ENCODE measurements at places on chromosomes 6 and 20.

DNA sequence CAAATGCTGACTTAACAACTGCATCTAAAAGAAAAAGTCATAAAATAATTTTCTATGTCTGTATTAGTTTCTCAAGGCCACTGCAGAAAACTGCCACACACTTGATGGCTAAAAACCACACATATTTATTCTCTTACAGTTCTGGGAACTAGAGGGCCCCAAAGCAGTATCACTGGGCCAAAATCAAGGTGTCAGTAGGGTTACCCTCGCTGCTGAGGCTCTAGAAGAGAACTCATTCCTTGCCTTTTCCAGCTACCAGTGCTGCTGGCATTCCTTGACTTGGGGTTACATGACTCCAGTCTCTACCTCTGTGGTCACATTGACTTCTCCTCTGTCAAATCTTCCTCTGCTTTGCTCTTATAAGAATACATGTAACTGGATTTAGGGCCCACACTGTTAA, 124.6 kb upstream of the THEMIS start:
- no peak for DNase-seq

GRCh38 chr6:157571269-157571668, 190.3 kb downstream of the ZDHHC14 start:
- no peak for DNase-seq

GRCh38 chr6:30227242-30227722, 14.1 kb upstream of the TRIM26 start:
- no peak for DNase-seq

DNA sequence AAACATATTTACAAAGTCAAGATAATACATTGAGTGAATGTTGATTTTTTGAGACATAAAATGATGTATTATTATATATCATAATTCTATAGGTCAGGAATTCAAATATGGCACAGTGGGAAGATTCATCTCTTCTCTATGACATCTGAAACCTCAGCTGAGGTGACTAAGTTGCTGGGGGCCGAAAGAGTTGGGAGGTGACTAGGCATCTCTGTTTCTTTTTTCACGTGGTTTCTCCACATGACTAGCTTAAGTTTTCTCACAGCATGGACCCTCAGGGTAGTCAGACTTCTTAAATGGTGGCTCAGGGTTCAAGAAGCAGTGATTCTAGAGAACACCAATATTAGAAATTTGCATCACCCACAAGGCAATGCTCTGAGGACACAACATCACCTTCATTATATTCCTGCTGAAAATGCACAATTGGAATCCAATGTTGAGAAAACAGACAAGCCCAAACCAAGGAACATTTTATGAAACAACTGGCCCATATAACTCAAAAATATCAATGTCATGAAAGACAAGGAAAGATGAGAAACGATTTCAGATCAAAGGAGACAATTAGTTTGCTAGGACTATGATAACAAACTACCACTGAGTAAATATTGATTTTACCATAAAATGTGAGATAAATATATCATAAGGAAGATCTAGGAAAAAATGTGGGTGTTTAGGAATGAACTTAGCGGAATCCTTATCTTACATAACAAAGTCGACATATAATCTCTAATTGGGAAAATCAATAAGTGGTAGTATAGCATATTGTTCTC, 273.3 kb upstream of the IRAK1BP1 start:
- DNase-seq: no peak

GRCh38 chr6:1575210-1576041, 34.3 kb upstream of the FOXC1 start:
- no peak for DNase-seq

DNA sequence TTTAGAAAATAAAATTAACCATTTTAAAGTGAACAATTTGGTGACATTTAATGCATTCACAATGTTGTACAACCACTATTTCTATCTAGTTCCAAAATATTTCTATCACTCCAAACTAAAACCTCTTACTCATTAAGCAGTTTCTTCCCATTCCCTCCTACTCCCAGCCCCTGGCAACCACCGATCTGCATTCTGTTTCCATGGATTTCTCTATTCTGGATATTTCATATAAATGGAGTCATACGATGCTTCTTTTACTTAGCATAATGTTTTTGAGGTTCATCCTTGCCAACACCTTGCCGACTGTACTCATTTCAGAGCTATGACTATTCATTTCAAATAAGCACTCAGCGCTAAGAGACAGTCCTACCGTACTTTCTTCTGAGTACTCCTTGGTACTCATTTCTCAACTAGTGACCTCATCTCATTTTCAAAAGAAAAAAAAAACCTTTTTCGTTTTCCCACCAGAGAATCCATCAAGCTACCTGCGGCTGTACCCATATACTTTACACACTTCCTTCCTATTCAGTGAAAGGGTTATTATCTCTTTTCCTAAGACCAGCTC, 259.2 kb downstream of the UTRN start:
- no peak for DNase-seq

DNA sequence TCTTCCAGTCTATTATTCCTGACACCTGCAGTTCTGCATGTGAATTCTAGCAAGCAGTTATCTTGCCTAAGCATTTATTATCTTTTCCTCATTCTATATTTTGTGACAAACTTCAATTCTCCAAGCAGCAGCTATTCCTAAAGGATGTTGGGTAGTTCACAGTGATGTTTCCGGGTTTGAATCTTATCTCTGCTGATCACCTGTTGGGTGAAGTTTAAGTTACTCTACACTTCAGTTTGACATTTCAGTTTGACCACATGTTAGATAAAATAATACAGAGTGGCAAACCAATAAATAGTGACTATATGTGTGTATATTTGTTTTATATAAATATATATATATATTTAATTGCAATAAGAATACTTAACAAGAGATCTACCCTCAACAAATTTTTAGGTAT, 168.6 kb downstream of the ADGRG6 start:
- DNase-seq: no peak

GRCh38 chr20:22770241-22770800, 185.9 kb upstream of the FOXA2 start:
- no peak for DNase-seq

DNA sequence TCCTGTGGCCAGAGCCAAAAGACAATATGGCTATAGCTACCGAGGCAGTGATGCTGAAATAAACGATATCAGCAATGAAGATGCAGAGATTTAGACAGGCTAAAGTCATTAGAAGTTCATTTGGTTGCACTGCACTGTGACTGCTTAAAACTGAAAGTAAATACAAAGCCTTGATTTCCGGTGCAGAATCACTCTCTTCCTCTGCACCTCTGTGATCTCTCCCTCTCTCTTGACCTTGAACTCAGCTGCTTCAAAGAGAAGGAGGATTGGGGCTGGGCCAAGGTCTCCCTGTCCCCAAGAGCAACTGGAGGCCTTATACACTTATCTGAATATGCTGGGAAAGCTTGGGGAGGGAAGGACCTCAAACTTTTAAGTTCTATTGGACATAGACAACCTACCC, 34.6 kb upstream of the SPACA1 start:
- DNase-seq: no peak

DNA sequence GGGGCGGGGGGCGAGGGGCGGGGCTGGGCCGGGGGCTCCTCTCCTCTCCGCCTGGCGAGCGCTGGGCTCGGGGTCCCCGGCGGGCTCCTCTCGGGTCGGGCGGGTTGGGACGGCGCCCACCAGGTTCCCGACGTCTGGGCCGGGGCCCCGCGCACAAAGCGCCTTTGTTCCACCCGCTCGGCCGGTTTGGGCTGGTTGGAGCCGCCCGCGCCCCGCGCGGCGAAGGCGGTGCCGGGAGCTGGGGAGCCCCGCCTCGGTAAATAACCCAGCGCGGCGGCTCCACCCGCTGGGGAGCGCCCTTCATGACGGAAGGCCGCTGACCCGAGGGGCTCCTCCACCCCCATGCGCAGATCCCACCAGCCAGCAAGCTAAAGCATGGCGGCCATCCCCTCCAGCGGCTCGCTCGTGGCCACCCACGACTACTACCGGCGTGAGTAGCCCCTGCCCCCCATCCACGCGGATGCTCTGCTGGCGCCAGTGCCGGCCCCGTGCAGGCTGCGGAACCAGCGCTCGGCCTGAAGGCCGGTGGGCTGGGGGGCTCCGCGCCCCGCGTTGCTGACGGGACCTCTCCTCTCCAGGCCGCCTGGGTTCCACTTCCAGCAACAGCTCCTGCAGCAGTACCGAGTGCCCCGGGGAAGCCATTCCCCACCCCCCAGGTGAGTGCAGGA, 503 bp downstream of the PPDPF start:
- peak; percentile 52 for DNase-seq

- DNase-seq: no peak
Measured at GRCh38 chr6:38062066-38062465, 242.5 kb downstream of the ZFAND3 start.

- no peak for DNase-seq
Measured at GRCh38 chr6:137013738-137014602, 30.8 kb downstream of the IL20RA start.

DNA sequence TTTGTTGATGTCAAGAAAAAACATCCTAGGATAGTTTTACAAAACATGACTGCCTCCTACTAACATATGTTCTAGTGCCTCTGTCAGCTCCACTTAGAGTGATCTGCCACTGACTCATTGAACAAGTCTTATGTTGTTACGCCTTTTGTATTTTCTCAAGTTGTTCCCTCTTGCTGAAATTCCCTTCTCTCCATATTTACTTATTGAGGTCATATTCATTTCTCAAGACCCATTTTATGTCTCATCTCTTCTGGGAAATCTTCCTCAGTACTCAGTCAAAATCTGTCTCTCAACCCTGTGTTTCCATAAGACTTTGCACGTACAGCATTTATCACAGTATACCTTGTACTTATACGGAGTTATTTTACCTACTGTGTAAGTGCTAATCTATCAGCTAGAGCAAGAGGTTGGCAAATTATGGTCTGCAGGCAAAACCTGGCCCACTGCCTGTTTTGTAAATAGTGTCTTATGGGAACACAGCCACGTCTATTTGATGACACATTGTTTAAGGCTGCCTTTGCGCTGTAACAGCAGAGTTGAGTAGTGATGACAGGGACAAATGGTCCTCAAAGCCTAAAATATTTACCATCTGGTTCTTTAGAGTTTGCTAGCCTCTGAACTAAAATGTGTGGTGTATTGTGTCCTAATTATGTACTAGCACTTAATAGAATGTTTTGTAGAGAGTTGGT, 83.4 kb downstream of the ADGRB3 start:
- DNase-seq: no peak

- DNase-seq: no peak
Measured at GRCh38 chr20:63345328-63346100, 15.6 kb downstream of the CHRNA4 start.

DNA sequence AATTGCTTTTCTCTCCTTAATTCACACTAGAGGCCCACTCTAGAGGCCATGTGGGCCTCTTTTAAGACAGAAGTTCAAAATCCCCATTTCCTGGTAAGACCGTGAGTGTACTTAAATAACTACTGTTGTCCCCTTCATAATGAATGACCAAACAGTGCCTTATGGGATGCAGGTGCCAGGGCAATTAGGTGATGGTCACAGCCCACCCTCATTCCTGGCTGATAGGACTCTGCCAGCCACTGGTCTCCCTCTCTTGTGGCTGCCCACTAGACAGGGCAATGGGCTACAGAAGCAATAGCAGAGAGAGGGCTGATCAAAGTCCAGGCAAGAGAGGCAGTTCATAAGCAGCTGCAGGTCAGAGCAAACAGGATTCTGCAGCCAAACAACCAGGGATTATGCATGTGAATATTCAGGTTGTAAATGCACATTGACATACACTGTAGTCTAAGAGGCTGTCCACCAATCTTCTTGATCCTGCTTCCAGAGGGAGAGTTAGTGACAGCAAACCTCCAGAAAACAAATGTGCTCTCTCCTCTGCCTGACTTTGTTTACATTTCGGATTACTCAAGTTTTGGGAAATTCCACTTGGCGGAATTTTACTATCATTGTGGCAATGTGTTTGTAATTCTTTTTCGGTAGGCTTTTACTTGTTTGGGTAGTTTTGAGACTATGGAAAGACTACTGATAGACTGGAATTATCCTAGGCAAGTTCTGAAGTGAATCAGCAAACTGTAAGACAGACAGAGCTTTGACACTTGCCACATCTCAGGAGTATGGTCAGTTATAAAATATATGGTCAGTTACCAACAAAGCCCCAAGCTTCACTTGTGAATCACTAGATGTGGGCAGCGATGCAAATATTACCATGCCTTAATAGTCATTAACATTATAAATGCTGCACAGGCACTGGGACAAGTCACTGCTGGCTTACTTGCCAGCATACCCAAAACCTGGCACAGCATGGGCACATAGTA, 12.8 kb downstream of the PTPRK start:
- no peak for DNase-seq

- DNase-seq: no peak
Measured at GRCh38 chr20:62405108-62405980, 1.7 kb downstream of the CABLES2 start.

- no peak for DNase-seq
Measured at GRCh38 chr6:166952121-166952520, 4.2 kb downstream of the RNASET2 start.

DNA sequence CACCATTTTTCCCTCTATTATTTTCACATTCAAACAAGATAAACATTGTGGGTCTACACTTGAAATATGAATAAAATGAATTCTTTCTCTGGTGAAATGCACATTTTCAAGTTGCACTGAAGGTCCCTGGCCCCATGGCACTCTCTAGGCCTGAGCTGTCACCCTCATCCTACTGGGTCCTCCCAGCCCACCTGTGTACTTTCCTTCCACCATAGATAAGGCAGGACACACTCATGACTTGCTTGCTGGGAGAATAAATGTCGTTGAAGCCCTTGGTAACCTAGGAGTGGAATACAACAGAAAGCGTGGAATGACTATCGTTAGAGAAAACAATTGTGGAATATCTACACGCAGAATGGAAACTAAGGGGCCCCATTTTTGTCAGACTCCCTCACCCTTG, 101.0 kb upstream of the QKI start:
- DNase-seq: no peak

- DNase-seq: no peak
Measured at GRCh38 chr20:39092733-39093410, 130.7 kb downstream of the DHX35 start.

- DNase-seq: no peak
Measured at GRCh38 chr6:108083349-108083748, 8.8 kb upstream of the OSTM1 start.

DNA sequence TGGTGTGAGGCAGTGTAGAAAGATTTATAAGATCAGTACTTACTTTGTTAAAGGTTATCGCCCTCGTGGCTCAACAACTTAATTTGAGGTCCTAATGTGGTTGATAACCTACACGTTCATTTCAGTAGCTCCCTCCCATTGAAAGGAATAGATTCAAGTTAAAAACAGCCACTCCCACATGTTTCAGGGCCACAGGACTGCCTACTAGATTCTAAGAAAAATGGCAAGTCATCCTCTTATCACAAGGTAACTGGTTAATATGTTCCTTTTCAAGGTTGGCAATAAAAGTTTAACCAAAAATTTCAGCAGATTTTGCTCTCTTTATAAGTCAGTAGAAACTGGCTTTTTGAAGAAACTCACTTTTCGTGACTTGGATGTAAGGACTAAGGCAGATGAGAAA, 17.1 kb downstream of the GSTA2 start:
- no peak for DNase-seq

DNA sequence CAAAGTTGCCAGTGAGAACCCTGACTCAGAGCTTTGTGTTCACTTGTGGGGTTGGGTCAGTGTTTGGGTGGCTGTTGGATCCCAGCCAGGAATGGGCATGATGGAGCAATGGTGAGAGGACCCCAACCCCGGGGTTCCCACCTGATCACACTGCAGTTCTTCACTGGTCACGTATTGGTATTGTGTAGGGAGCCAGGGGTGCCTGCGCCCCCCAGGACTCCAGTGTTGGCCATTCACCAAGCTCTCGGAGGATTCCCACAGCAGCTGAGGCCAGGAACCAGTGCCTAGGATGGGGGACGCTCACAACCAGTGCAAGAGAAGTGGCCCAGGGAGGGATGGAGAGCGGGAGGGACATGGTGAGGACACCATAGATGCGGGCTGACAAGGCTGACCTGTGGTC, 207.2 kb downstream of the CDH4 start:
- no peak for DNase-seq

Measured in activated gamma-delta T cell treated with anti-CD3 and anti-CD28 coated beads, Interleukin-2, amount 50 U/mL, for 16 hours (primary cell).